ENCODE measurements at places on chromosomes 2 and 18.

- DNase-seq, result no peak
Measured at GRCh38 chr2:25188405-25188804, 20.0 kb upstream of the POMC start.

DNA sequence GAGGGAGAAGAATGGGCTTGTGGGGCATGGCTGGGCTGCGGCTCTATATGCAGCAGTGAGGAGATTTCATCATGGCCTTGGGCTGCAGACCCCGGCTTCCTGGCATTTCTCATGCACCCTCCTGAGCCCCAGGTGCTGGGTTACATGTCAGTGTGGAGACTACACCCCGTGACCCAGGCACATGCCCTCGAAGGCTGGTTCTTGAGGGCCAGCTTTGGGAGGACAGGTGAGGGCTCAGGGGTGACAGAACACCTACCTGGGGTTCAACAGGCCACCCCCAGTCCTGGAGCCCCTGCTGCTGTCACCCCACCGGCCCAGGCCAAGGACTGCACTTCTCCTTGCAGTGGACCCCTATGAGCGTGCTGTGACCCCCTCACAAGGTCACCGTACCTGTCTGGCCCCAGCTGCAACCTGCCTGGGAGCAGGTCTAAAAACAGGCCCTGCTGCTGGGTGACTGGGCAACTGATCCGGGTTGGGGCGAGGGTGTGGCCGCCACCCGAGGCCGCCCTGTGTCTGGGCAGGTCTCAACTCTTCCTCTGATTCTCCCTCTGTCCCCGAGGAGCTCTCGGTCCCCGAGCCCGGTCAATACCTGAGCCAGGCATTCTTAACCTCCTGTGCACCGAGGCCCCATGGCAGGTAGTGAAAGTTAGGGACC, 94.8 kb upstream of the OTOS start:
- no peak for DNase-seq

DNA sequence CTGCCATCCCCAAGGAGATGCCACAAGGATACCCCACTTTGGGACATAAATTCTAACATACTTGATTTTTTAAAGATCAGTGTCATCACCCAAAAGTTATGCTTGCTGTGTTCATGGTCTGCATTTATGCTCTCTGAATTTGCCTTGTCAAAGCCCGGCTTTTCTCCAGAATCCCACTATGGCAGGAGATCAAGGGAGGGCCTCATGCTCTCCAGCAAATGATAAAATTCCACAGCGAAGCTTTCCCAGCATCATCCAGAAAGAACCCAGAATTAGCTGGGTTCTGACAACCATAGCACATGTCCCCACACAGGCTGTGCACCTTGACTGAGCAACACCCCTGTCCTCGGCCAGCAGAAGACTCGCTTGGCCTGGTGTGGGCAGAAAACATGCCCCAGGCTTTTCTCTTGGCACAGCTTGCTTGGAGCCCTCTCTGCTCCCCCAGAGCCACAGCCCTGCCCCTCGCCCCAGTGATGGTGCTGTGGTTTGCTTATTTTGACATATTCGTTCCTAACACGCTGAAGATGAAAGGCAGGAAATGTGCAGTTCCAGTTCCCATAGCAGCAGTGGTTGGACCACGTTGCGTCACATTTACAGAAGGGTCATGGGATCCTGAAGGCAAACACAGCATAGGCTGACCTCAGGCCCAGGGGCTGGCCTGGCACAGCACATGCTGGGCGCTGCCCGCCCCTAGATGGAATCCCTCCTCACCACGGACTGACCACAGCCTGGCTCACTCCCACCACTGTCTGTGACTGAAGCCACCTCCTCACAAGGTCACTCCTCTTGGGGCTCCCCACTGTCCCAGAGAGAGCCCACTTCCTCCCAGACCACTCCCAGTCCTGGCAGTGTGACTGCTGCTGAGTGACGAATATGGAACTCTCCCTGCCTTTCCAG, 14.1 kb upstream of the CHRNA1 start:
- DNase-seq, result peak; percentile 91

DNA sequence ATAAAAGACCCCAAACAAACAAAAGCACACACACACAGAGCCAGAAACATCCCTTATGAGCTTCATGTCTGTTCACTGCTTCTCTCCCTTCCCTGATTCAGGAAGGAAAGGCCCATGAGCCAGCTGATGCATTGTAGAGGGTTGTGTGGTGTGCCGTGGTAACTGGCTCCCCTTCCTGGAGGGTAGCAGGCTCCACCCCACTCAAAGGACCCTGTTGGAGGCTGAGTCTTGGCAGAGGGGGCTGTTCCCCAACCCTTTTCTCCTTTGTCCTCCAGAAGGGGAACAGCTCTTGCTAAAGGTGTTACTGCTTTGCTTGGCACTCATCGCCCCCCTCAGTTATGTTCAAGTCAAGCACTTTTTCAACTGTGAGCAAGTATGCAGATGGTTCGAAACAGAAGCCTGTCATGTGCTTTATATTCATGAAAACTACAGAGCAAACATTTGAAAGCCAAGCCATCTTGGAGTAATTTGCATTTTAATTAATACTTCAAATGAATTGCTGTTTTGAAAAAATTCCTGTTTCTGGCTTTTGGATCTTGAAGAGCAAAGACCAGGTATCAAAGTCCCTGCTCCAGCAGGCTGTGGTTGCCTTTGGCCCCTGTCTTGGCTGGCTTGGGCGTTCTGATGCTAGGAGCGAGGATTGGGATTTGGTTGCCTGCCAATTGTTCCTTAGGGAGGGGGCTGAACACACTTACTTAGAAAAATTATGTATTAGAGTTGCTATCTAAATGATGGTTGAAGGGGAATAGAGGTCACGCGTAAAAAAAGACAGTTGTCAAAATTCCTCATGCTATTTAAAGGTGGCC, 267.8 kb downstream of the TSN start:
- DNase-seq, result no peak

GRCh38 chr18:24539866-24540617, 79.6 kb downstream of the HRH4 start:
- no peak for DNase-seq

DNA sequence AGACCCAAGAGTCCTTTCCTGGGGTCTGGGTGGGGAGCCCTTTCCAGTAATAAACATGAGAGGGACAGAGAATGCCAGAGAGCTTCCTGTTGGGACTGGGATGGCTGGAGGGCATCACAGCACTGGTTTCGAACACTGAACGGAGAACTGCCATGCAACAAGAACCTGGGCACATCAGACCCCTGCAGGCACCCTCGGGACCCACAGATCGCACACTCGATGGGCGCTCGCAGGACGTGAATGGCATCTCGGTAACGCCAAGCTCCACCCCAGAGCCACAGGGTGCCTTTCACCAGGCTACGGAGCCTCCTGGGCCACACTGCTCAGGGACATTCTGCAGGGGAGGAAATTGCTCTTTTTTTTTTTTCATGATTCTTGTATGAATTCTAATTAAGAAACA, 25.1 kb downstream of the SLC66A2 start:
- DNase-seq, result no peak

- DNase-seq, result no peak
Measured at GRCh38 chr2:98078701-98079100, 8.3 kb upstream of the VWA3B start.

DNA sequence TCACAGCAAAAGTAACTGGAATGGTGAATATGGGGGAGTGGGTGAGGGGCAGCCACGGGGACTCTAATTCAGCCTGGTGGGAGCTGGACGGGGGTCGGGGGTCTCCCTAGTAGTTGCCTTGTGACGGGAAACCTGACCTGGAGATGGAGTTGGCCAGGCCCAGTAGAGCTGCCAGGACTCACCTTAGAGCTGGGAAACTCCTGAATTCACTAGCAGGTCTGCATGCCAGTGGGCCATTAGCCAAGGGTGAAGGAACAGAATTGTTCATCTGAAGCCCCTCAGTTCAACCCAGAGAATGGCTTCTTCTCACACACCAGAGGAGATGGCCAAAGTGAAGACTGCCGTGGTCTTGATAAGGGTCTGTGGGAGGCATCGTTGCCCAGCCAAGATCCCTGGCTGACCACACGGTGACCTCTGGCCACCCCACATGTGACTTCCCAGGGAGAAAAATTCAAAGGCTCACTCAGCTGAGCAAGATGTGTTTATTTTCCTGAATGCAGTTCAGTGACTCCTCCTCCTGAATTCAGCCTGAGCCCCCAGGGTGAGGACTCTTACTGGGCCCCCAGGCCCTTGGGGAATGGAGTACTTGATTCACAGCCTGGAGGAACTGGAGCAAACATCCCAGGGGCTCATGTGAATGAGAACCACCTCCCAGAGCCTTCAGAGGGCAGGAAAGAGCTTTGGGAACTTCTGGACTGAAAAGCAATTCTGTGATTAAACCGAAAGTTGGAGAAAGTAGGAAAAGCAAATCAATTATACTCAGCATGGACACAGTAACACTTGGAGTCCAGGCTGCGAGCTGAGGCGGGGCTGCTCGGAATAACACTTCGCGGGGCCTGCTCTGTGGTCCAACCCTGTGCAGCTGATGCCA, 25.2 kb downstream of the MOCOS start:
- no peak for DNase-seq

DNA sequence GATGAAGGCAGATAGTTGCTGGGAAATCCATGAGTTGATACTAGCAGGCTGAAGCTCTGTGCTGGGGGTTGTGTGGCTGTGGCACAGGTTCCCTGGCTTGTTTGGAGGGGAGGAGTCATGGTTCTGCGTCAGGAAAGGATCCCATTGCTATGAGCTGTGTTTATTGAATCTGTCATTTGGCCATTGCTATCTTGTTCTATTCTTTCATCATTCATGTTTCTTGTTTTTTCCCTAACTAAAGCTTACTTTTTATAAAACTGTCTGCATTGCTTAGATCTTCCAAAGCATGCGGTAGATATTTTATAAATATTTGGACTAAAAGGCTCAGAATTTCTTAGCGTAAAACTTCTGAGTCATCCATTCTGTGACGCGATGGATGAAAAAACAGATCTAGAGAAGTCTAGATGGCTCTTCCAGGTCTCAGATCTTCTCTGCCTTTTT, 335.3 kb downstream of the PTPRM start:
- DNase-seq, result no peak

DNA sequence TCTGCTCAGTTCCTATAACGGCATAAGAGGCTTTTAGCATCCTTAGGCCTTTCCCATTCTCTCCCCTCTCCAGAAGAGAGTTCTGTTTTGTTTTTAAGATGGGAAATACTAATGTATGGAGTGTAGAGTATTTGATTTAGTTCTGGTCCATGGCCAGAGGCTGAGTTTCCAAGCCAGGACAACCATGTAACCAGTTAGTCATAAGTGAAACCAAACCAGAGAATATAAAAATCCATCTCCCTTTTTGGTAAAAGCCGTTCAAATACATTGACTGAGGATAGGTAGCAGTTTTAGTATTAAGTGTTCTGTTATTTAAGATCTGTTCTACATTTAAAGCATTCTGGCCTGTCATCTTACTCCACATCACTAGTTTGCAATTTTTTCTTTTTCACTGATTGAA, 3.1 kb downstream of the PSMD1 start:
- no peak for DNase-seq

DNA sequence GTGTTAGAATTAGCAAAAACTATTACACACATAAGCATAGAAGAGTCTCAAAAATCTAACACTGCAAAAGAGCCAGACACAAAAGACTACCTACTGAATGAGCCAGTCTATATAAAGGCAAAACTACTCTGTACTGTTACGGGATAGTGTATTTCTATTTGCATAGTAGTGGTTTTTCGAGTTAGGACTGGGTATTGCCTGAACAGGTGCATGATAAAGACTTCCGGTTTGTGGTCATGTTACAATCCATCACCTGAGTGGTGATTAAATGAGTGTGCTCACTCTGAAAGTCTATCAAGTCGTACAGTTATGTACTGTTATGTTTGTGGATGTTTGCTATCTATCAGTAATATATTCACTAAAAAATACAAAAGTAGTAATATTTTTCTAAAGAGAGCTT, 523.3 kb upstream of the SYT4 start:
- no peak for DNase-seq

- DNase-seq, result no peak
Measured at GRCh38 chr2:103361712-103362111, 599.9 kb downstream of the TMEM182 start.

DNA sequence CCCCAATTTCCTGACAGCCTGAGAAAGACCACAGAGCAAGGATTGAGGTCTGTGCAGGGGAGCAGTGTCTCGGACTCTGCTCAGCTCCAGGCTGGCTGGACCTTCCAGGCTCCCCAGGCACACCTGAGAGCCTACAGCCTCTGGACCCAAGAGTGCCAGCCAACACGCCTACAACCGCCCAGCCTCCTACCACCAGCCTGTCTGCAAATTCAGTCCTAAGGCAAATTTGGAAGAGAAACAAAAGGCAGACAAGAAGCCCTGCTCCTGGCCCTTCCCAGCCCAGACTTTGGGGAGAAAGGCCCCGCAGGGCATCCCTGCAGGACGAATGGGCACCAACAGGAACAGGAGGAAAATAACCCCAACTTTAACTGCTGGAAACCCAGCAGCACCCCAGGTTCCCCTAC, 1.9 kb downstream of the HS6ST1 start:
- DNase-seq, result no peak

GRCh38 chr2:64770781-64771334, 117.1 kb upstream of the SERTAD2 start:
- no peak for DNase-seq

DNA sequence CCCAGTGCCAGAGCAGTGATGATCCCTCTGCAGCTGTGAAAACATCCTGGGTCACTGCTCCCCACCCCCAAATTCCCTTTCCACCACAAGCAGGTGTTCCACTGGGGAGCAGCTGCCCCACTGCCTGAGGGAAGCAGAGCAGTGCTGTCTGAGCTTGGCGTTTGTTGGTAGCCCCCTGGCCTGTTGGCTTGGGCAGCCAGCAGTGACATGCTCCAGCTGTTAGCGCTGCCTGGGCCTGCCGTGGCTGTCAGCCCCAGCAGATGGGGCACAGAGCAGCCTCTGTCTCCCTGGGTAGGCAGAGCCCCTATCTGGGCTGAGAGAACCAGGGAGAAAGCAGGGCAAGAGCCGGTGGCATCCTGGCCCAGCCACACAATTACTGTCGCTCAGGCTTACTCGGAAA, 247.7 kb downstream of the GLI2 start:
- DNase-seq, result no peak

- DNase-seq, result no peak
Measured at GRCh38 chr18:21453511-21453901, 147.0 kb downstream of the ESCO1 start.

DNA sequence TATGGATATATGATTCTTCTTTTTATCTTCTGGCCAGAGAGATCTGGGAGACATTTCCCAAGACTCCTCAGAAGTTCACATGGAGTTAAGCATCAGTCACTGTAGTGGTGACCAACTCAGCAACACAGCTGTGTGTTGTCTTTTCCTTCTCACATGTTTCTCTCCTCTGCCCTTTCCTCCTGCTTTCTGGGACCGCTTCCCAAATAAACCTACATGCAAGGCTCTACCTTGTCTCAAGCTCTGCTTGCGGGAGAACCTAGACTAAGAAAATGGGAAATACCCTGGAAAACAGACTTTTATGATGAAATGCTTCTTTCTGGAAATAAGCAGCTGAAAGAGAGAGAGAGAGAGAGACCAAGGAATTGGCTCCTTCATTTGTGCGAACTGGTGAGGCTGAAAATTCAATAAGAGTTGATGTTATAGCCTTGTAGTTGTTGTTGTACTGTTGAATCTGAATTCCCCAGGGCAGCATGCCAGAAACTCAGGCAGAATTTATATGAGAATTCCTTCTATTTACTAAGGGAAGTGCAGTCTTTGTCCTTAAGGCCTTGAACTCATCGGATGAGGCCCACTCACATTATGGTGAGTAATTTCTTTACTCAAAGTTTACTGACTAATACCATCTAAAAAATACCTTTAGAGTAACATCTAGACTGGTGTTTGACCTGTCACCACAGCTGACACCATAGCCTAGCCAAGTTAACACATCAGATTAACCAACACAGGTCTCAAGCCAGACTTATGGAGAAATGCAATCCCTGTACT, 22.7 kb upstream of the DSC1 start:
- DNase-seq, result no peak
